ENCODE measurements at places on chromosomes 3 and 15. TPM values are rescaled to one million over a fixed set of nuclear protein-coding genes. Genes with fewer than 3 reads are reported as not detected.

NAALADL2 gene
- 8.0 TPM for polyA plus RNA-seq

DLL4 gene
- 1.5 TPM for polyA plus RNA-seq

PAQR5 gene
- polyA plus RNA-seq: 9.7 TPM

ST8SIA2 gene
- polyA plus RNA-seq: 0.33 TPM

ACKR2 gene
- polyA plus RNA-seq: not detected

NR2E3 gene
- polyA plus RNA-seq: 0.16 TPM

DPPA4 gene
- not detected for polyA plus RNA-seq

IVD gene
- polyA plus RNA-seq: 49.4 TPM

CLEC3B gene
- 4.3 TPM for polyA plus RNA-seq

FSIP1 gene
- polyA plus RNA-seq: 0.43 TPM

POLQ gene
- 1.4 TPM for polyA plus RNA-seq

DNAH12 gene
- polyA plus RNA-seq: not detected

CD200R1 gene
- polyA plus RNA-seq: not detected

CHST13 gene
- polyA plus RNA-seq: not detected

EIF5A2 gene
- polyA plus RNA-seq: 20.5 TPM

C3orf62 gene
- 2.3 TPM for polyA plus RNA-seq

IL17RC gene
- polyA plus RNA-seq: 17.3 TPM

TAMM41 gene
- 12.7 TPM for polyA plus RNA-seq

IMPG2 gene
- 0.19 TPM for polyA plus RNA-seq

IL5RA gene
- polyA plus RNA-seq: not detected

PTX3 gene
- polyA plus RNA-seq: 235 TPM

HMG20A gene
- polyA plus RNA-seq: 62.5 TPM
